ENCODE measurements at places on chromosomes 13 and 19. TPM values are rescaled to one million over a fixed set of nuclear protein-coding genes. Genes with fewer than 3 reads are reported as not detected.

DNA sequence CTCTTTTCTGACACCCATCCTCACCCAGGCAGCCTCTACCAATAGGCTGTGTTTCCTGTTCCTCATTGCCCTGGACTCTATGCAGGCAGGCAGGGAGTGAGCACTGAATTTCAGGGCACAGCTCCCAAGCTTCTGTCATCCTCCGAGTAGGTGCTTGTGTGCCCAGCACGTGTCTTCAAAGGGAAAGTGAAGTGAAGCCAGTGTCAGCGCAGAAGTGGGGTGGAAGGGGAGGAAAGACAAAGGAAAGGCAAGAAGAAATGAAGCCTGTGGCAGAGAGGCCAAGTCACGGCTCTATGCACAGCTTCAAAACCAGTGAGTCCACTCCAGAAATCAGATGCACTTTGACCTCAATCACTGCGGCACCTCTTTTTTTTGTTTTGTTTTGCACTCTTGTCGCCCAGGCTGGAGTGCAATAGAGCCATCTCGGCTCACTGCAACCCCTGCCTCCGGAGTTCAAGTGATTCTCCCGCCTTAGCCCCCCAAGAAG lies 16.9 kb downstream of the CEBPA start:
- no peak for DNase-seq

DNA sequence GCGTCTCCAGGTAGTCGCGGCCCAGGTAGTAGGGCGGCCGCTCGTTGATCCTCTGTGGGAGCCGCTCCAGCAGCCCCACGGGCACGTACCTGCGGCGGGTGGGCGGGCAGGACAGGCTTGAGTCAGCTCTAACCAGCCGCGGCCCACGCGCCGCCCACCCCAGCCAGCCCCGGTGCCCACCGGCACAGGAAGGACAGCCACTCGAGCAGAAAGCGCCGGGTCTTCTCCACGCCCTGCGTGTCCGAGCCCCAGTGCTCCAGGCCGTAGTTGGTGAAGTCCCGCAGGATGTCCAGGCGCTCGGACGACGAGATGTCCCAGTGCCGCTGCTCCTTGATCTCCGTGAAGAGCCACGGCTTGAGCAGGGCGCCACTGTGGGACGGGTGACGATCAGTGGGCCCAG lies 877 bp upstream of the PRR22 start:
- no peak for DNase-seq

MTMR6 gene
- total RNA-seq: 11.7 TPM

HSH2D gene
- not detected for total RNA-seq

All from suprapubic skin (tissue), 4 donors.